Substantia nigra (tissue), 51 donors: ENCODE measurements at places on chromosomes 7 and 10.
A peak's percentile ranks its signal among the peaks of the same experiment; 100 is the strongest.

DNA sequence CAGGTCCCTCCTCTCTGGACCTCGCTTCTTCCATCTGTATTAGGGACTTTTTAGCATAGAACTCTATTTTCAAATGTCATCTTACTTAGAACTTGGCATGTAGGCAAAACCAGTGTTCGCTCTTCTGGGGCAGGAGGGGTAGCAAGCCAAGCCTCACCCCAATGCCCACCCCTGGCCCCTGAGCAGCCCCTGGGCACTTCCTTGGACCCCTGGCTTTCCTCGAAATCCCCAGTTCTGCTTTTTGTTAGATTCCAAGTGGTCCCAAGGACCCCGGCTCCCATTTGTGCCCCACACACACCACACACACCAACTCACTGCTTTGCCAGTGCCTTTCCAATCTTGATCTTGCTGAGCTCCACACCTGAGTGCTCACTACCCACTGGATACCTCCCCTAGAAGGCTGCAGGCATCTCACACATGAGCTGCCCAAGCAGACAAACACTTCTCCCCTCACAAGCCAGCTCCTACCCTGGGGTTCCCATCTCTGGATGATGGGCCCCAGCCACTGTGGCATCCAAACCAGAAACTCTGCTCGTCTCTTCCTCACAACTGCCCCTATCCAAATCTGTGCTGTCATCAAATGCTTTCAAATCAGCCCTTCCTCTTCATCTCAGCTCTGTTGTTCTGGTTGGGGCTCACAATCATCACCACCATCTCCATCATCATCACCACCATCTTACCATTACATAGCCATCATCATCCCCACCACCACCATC lies 167.9 kb upstream of the ZMIZ1 start:
- no peak for DNase-seq

DNA sequence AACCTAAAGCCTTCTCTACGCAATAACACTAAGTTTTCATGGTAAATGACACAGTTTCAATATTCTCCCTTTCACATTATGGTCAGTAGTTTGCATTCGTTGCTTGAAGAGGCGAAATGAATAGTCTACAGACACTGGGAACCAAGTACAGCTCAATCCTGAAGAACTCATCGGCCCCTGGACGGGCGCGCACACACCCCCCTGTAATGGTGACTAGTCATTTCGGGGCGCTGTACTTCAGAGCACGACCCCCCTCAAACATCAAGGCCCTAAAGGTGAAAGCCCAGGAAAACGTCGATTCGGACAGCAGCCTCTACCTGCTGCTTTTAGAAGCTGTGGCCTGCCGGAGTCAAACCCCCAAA lies 1.0 kb downstream of the NT5C2 start:
- DNase-seq = no peak

GRCh38 chr10:88114368-88114767 lies 250.9 kb downstream of the PTEN start:
- DNase-seq = no peak

GRCh38 chr7:134153493-134154136 lies 26.5 kb downstream of the LRGUK start:
- DNase-seq = no peak

GRCh38 chr10:15043674-15044073 lies at the start of gene OLAH:
TSS of gene OLAH (plus strand) at chr10:15043943. CDS start at chr10:15047289, 3,346 bp downstream.
- DNase-seq = no peak

- no peak for DNase-seq
Observed at GRCh38 chr7:148935451-148935850, 51.4 kb upstream of the EZH2 start.

GRCh38 chr7:44388089-44388970 lies 62.9 kb upstream of the CAMK2B start:
- DNase-seq = no peak

GRCh38 chr7:136950331-136950730 lies 81.9 kb downstream of the CHRM2 start:
- no peak for DNase-seq

DNA sequence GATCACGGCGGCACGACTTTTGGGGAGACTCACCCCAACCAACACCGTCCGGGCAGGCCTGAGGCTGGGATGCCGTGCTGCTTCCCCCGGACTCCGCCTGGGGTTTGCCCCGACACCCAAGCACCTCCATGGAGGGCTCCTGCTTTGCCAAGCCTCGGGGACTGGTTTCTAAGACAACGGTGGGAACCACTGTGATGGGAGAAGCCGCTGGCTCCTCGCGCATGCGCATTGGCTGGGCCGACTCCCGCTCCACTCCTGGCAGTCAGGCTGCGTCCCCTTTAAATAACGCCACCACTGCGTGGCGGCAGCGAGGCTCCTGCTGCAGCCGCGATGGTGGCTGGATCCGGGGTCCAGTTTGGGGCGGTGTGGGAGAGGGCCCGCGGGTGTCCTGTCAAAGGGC lies 201.0 kb downstream of the ZNF716 start:
- DNase-seq = no peak

- no peak for DNase-seq
Observed at GRCh38 chr10:88045656-88046415, 182.4 kb downstream of the PTEN start.

DNA sequence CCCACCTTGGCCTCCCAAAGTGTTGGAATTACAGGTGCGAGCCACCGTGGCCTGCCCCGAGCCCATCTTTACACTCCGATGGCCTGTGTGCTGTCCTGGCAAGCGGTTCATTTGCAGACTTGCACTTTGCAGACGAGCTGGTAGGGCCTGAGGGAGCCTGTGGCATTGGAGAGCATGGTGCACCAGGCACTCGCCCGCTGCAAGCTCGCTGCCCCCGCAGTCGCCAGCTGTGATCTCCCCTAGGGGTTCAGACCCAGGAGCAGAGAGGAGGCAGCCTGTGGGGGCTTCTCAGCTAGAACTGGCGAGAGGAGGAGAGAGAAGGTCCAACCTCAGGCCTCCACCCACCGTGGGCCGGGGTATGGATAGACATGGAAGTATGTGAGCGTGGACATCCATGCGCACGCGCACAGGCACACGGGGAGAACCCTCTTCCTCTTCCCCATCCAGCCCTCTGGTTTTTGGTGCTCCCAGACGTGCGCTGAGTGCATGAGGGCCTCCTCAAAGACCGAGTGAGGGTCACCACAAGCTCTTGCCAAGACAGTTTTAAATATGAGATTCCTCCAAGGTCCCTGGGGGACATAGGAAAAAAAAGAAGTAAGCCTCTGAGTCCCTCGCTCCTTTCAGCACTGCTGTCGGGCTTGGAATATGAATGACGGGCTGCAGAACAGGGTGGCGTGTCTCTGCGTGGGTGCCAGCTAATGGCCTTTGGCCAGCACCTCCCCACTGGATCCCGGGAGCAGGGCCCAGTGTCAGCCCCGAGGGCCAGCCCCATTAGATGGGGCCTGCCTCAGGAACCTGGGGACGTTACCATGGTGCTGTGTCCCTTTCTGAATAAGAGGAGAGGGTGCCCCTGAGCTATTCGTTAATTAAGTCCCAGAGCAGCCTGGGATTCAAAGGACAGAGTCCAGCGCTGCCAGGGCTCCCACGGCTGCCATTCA lies 15.1 kb upstream of the TTYH3 start:
- DNase-seq = peak; percentile 35

DNA sequence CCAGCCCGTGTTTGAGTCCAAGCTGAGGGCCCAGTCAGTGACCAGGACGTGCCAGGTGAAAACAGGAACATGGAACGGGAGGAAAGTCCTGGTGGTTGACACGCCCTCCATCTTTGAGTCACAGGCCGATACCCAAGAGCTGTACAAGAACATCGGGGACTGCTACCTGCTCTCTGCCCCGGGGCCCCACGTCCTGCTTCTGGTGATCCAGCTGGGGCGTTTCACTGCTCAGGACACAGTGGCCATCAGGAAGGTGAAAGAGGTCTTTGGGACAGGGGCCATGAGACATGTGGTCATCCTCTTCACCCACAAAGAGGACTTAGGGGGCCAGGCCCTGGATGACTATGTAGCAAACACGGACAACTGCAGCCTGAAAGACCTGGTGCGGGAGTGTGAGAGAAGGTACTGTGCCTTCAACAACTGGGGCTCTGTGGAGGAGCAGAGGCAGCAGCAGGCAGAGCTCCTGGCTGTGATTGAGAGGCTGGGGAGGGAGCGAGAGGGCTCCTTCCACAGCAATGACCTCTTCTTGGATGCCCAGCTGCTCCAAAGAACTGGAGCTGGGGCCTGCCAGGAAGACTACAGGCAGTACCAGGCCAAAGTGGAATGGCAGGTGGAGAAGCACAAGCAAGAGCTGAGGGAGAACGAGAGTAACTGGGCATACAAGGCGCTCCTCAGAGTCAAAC lies 5.2 kb downstream of the GIMAP5 start:
- no peak for DNase-seq

DNA sequence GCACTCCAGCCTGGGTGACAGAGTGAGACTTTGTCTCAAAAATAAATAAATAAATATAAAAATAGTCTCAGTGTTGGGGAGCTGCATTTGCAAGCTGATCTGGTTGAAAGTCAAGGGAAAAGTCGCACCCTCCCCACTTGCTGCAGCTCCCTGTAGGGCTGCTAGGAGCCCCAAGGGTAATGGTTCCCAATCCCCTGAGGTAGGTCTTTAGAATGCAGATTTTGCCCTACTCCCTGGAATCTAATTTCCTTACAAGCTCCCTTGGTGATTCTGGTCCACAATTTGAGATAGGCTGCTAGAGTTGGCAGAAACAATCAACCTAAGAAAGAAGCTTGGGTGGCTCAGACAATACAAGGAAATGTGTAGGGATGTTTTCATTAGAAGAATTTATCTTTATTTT lies 232.5 kb upstream of the YAE1 start:
- DNase-seq = no peak

- no peak for DNase-seq
Observed at GRCh38 chr10:128483216-128483615, 357.0 kb upstream of the MKI67 start.

- DNase-seq = no peak
Observed at GRCh38 chr10:191703-192518, 56.7 kb downstream of the ZMYND11 start.

DNA sequence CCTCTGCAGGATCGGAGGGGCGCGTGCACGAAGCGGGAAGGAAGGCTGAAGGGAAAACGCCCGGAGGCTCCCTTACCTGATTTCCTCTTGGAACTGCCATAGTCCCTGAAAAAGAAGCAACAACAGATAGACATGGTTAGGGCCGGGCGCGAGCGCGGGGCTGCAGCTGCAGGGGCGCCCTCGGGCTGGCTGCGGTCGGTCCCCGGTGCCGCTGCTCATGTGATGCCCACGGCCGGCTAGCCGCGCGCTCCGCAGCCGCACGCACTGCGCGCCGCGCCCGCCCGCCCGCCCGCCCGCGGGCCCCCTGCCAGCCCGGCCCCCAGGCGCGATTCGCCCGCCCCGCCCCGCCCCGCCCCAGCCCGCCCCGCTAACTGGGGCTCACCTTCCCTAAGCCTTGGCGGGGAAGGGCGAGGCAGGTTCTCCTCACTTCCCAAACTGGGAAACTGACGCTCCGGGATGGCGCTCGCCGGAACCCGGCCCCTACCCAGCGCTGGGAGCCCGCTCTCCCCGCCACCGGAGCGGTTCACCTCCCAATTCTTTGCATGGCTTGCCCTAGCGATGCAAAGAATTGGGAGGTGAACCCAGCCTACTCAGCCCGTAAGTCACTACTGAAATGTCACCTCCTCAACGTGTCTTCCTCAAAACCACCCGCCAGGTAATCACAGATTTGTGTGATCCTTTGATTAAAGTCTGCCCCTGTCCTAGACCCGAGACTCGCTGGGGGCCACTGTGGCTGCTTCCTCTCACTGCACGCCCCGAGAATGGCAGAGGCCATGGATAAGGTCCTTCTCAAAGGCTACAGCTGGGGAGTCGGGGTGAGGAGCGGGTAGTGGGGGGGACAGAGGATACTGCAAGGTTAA lies 162.2 kb downstream of the SH3PXD2A start:
- no peak for DNase-seq

GRCh38 chr10:102656791-102657371 lies 12.6 kb downstream of the TRIM8 start:
- no peak for DNase-seq

DNA sequence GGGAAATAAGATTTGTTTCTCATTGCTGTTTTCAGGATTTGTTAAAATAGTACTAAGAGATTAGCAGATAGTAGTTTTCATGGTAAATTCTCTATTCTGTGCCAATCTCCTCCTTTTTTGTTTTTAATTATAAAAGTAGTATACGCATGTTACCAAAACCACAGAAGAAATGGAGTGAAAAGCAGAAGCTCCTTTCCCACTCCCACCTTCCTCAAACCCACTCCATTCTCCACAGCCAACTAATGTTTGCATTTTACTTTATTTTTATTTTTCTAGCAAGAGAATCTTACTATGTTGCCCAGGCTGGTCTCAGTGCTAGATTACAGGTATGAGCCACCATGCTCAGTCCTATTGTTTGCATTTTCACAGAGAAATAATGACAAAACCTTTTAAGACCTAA lies 4.5 kb upstream of the LRMDA start:
- no peak for DNase-seq

- DNase-seq = no peak
Observed at GRCh38 chr7:44867073-44867995, 18.0 kb downstream of the PURB start.

DNA sequence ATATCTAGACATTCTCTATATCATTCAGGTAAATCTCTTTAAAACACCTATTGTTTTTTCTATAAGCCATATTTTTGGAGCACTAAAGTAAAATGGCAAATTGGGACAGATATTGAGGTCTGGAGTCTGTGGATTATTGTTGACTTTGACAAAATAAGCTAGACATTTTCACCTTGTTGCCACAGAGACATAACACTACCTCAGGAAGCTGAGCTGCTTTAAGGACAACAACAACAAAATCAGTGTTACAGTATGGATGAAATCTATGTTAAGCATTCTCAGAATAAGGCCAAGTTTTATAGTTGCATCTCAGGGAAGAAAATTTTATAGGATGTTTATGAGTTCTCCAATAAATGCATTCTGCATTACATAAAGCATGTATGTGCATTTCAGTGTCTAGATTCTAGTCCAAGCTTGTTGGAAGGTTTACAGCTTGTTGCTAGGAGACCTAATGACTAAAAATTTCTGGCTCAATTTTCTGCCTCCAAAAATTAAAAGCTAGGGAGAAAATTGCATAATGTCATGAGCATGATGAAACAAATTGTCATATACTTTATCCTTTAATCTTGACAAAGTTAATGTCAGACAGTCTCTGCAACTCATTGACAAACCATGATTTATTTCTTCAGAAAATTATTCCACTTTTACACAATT lies 18.3 kb downstream of the LIPM start:
- no peak for DNase-seq

DNA sequence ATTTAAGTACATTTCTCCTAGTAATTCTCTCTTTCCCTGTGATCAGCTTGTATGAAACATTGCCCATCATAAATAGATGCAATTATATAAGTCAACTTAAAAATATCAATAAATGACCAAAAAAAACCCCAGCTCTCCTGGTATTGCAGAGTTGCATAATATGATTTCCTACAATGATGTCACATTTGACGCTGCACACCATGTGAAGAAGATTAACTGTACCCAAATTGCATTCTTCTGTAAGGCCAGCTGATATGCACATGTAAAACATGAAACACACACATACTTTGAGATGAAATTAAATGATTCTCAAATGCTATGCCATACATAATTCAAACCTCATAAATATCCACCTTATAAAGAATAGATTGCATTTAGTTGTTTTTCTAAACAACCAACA lies 115.5 kb downstream of the AGMO start:
- DNase-seq = no peak

- no peak for DNase-seq
Observed at GRCh38 chr7:44539669-44540506, 1.2 kb downstream of the NPC1L1 start.

- DNase-seq = no peak
Observed at GRCh38 chr7:113374955-113375354, 256.6 kb upstream of the SMIM30 start.

- no peak for DNase-seq
Observed at GRCh38 chr7:156754201-156754600, 113.6 kb downstream of the RNF32 start.
